Upper lobe of left lung (tissue), 6 donors: ENCODE measurements at places on chromosomes 12 and 14.

- no peaks in the 10 kb centered on the region for H3K36me3 ChIP-seq
- H3K27me3 ChIP-seq: no peaks in the 10 kb centered on the region
- H3K4me1 ChIP-seq: peaks cover 35% of the 10 kb centered on the region
- no peak for DNase-seq
Measured at GRCh38 chr14:52018252-52018651, 28.9 kb downstream of the RTRAF start.

GRCh38 chr14:62778852-62779251 lies 266.4 kb downstream of the KCNH5 start:
- no peak for DNase-seq
- no peaks in the 10 kb centered on the region for H3K36me3 ChIP-seq
- H3K27me3 ChIP-seq: no peaks in the 10 kb centered on the region
- H3K27ac ChIP-seq: no peak overlapping the region

GRCh38 chr12:79557690-79558315 lies 133.0 kb downstream of the PAWR start:
- no peak for DNase-seq
- H3K4me3 ChIP-seq: no peak overlapping the region

DNA sequence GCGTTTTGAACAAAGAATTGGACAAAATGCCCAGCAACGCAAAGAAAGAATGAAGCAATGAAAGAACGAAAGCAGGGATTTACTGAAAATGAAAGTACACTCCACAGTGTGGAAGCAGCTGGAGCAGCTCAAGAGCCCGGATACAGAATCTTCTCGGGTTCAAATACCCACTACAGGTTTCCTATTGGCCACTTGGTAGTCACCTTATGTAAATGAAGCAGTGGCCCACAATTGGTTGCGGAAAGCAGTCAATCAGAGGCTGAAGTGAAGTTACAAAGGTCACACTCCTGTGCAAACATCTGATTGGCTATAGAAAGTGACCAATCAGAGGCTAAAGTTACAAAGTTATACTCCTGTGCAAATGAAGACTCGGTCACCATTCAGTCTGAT lies 15.0 kb upstream of the PPP1R13B start:
- H3K4me1 ChIP-seq: peaks cover 24% of the 10 kb centered on the region
- no peaks in the 10 kb centered on the region for H3K36me3 ChIP-seq
- H3K27ac ChIP-seq: no peak overlapping the region
